ENCODE measurements at places on chromosomes 4 and X.
A peak's percentile ranks its signal among the peaks of the same experiment; 100 is the strongest.

GRCh38 chr4:8255698-8256441, 13.7 kb upstream of the HTRA3 start:
- peak; percentile 68 for DNase-seq

DNA sequence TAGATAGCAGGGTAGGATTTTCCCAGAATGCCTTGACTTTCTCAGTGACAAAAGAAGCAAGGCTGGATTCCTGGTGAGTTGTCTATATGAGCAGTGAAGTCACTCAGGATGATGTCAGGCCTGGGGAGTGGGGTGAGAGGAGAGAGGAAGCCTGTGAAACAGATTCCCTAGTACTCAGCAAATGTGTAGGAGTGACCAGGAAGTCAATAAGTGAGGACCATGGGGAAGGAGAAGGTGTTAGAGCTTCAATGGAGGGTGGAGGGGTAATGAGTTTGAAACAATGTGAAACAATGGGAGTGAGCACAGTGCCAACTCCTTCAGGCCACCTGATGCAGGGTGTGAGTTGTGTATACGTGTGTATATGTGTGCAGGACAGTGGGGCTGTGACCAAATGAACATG, 2.4 kb upstream of the SLC9A6 start:
- DNase-seq: no peak

- DNase-seq: no peak
Measured at GRCh38 chr4:90126805-90127204, 389 bp upstream of the CCSER1 start.

GRCh38 chr4:122412547-122412946, 33.7 kb downstream of the ADAD1 start:
- DNase-seq: no peak

DNA sequence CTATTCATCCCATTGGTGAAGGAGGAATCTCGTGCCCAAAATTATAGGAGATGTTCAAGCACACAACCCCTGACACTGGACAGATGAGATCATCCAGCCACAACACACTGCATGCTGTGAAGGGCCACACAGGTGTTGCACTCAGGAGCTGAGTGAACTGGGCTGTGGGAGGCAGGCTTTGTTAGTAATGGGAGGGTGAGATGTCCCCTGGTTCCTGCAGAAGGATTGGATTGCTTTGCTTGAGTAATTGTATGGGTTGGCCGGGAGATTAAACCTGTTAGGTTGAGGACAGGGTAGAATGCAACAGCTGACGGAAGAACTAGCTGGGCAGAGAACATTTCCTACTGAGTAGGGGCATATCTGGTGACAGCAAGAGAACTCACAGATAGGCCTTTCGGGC, 152.2 kb downstream of the TACR3 start:
- DNase-seq: no peak

GRCh38 chrX:8037593-8038348, 110.6 kb upstream of the PNPLA4 start:
- DNase-seq: no peak

- DNase-seq: no peak
Measured at GRCh38 chr4:122297694-122298093, 81.1 kb upstream of the ADAD1 start.

- no peak for DNase-seq
Measured at GRCh38 chr4:37467824-37468223, 218.4 kb downstream of the RELL1 start.

DNA sequence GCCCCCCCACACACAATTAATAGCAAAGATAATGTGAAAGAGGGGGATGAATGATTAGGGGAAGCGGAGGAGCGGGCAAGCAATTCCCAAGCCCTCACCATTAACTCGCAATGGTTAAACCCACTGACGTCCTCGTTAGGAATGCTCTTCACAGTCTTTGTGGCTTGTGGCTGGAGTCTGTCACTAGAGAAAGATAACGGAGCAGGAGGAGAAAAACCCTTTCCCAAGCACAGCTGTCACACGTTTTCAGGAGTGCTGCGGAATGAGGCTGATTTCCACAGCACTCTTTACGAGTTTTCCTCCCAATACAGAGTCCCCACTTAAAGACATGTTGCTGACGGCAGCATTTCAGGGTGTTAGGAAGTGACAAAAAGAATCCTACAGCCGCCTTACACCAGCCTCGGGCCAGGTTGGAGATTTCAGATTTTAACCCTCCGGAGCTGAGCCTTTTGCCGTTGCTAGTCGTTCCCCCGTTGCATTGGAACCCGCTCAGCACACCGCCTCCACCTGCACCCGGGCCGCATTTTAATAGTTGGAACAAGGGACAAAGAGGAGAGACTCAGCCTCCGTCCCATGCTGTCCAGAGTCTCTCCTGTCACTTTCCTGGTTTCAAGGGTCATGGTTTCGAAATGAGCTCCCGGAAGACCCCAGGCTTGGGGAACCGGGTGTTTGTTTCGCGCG, 92.2 kb downstream of the GEMIN8 start:
- DNase-seq: peak; percentile 8

DNA sequence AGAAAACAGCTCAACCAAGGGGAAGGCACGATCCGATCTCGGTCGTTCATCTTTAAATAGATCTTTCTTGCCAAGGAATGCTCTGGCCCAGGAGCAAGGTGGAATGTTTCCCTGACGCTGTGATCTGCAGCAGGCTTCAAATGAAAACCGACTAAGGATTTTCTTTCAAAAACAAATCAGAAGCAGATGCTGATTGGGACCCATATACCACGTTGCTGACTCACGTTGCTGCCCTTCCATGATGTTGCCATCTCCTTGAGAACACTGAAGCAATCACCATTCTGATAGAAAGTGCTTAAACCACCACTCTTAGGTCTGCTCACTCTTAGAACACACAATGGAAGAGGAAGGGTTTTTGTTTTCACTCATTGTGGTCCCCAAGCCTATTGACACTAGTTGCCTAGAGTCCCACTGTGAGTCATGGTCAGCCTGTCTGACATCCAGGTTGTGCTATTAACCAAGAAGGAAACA, 26.1 kb downstream of the LAMTOR3 start:
- peak; percentile 65 for DNase-seq

- no peak for DNase-seq
Measured at GRCh38 chr4:57602141-57602540, 492.0 kb upstream of the IGFBP7 start.

- no peak for DNase-seq
Measured at GRCh38 chr4:168569931-168570276, 73.1 kb downstream of the PALLD start.

- DNase-seq: no peak
Measured at GRCh38 chr4:108902769-108903168, 139.9 kb upstream of the ETNPPL start.

GRCh38 chr4:2388429-2389182, 29.8 kb downstream of the ZFYVE28 start:
- DNase-seq: peak; percentile 33

- DNase-seq: no peak
Measured at GRCh38 chr4:111393781-111394180, 751.5 kb upstream of the FAM241A start.

DNA sequence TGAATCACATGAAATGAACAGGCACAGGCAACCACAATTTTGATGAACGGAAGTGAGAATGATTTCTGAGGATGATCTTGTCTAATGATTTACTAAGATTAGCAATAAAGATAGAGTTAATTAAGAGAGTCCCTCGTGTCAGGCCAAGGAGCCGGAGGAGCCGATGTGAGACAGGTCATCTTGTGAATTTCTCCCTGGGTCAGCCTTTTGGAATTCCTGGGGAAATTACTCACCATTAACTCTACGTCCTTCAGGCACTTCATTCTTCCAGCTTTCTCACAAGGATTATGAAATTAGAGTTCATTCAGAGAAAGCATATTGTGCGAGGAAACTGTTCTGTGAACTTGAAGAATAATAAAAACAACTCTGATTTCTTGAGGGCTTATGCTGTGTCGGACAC, 86.7 kb downstream of the PSAPL1 start:
- peak; percentile 79 for DNase-seq

DNA sequence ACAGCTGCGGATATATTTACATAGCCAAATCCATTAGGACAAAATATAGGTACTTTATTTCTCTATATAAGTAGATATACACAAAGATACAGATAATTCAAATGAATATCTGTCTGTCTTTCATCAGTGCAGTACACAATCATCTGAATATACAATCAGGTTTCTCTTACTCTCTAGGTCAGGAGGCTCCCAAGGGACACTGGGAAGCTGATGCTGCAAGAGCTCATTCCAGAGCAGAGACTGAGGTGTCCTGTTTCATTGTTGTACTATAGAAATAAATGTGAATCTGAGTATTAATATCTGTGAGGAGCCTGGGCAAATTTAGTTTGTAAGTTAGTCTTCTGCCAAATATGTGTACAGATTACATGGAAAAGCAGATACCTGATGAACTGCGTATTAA, 4.2 kb downstream of the TLL1 start:
- no peak for DNase-seq

GRCh38 chrX:7264399-7264798, 116.4 kb upstream of the PUDP start:
- DNase-seq: no peak

- DNase-seq: no peak
Measured at GRCh38 chrX:67546496-67547423, 2.9 kb downstream of the AR start.

- peak; percentile 28 for DNase-seq
Measured at GRCh38 chr4:53459548-53459947, 82.1 kb downstream of the FIP1L1 start.

Data from GM03348 (cell line).